ENCODE measurements at places on chromosomes 12 and 14.

DNA sequence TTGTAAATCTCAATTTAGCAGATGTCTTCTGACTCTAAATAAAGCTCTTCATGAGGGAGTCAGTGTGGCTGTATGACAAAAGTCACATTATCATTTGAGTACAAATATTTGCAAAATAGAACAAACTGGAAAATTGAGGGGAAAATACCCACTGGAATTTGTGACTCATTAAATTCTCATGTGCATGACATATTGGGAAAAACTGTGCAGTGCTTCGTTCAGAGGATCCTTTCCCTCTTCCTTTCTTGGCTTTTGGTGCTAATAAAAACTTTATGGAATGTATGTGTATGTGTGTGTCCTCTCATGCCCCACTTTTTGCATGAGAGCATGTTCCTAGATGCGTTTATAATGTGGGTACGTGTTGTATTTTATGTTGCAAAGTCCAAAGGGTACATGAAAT is 267.8 kb downstream of the KTN1 start:
- no peak for DNase-seq

- DNase-seq: no peak
Measured at GRCh38 chr14:101020834-101021370, 117.4 kb upstream of the RTL1 start.

DNA sequence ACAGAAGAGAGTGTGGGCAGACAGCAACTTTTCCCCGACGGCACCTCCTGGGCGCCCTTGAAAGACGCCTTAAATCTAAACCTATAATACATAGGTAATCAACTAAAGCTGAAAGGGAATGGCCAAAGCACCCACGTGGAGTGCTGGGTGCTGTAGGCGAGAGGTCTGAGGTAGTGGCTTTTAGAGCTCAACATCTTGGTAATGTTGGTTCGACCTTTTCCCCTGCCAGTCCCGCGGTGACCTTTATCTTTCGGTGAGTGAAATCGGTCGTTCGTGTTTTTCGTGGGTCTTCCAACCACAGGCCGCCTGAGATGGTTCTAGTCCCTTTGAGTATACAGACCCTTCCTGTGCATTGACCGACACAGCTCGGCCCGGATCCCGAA is 9.1 kb downstream of the OR6S1 start:
- DNase-seq: peak; percentile 11

DNA sequence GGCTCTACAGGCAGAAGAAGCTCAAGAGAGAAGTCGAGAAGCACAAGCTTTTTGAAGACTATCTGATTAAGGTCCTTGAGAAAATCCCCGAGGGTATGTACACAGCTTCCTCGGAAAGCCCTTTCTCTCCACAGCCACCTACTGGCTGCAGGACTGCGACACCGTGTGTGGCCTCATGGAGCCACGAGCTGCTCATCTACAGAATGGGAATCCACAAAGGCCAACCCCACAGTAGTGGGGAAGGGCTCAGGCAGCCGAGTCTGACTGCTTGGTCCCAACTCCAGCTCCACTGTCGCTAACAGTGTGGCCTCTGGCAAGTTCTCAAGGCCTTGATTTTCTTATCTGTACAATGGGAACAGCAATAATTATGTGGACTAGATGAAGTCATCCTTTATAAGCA is 2.5 kb downstream of the CCDC197 start:
- DNase-seq: no peak

- peak; percentile 47 for DNase-seq
Measured at GRCh38 chr14:95664066-95664465, 22.2 kb upstream of the TCL1B start.

- DNase-seq: no peak
Measured at GRCh38 chr12:30100741-30101140, 317.0 kb upstream of the TMTC1 start.

GRCh38 chr14:33375196-33375595 is 436.5 kb downstream of the NPAS3 start:
- DNase-seq: no peak

- no peak for DNase-seq
Measured at GRCh38 chr12:120077260-120077659, 39.3 kb downstream of the RAB35 start.

- DNase-seq: no peak
Measured at GRCh38 chr14:64680013-64680713, 24.1 kb upstream of the PLEKHG3 start.

GRCh38 chr14:69573831-69574262 is 824 bp downstream of the CCDC177 start:
- DNase-seq: no peak

- DNase-seq: peak; percentile 85
Measured at GRCh38 chr12:49019443-49020324, 1.1 kb upstream of the PRKAG1 start.

DNA sequence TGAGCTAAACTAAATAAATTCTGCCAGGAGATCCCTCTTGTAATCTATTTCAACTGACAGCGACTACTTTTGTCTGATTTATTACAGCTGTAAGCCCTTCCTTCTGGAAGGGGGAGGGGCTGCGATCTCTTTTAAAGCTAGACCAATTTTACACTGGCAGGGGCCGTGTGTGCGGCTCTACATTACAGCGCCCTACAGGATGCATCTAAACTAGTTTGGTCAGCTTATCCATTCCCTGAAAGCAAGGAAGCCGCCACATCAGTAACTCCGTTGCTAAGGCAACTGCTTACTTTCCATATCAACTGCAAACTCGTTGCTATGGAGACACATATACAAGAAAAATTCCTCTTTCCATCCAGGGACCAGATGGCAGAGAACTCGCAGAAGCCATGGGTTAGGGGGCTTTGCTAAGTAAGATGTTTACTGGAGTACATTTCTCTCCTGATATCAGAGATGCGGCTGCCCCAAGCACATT is 17.4 kb downstream of the FOXN3 start:
- no peak for DNase-seq

GRCh38 chr12:45762185-45763110 is 32.9 kb downstream of the ARID2 start:
- DNase-seq: peak; percentile 13

DNA sequence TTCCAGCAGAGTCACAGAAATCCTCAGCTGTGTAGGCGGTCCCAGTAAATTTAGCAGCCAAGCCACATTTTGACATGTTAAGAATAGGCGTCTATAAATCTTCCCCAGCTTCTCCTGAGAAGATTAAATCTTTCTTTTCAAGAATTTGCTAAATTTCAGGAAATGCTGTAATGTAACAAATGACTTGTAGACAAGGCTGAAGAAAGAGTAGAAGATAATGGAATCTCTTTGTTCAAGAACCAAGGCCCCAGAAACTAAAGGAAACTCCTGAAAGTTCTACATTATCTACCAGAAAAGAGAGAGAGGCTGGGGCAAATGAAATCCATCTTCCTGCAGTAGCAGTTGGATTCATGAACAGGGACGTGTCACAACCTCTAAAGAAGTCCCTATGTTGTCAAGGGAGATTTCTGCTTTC is 760.3 kb downstream of the NOVA1 start:
- no peak for DNase-seq

DNA sequence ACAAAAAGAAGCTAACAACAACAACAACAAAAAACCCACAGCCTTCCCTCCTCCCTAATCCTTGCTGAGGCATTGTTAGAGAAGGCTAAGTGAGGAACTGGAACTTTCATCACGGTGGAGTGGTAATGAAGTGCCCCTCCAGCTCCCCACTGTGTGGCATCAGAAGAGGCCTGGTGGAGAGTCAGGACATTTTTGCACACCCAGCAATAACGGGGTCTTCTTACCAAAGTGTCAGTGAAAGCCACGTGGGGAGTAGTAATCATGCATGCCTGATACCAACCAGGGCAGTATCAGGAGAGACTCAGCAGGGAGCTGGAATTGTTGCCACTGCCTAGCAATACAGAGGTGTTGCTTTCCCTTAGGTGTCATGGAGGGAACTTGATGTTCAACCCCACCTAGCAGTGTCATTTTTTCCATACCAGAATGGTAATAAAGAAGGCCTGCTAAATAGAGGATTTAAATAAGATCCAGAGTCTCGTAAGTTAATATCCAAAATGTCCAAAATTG is 299.7 kb upstream of the RGS6 start:
- no peak for DNase-seq

DNA sequence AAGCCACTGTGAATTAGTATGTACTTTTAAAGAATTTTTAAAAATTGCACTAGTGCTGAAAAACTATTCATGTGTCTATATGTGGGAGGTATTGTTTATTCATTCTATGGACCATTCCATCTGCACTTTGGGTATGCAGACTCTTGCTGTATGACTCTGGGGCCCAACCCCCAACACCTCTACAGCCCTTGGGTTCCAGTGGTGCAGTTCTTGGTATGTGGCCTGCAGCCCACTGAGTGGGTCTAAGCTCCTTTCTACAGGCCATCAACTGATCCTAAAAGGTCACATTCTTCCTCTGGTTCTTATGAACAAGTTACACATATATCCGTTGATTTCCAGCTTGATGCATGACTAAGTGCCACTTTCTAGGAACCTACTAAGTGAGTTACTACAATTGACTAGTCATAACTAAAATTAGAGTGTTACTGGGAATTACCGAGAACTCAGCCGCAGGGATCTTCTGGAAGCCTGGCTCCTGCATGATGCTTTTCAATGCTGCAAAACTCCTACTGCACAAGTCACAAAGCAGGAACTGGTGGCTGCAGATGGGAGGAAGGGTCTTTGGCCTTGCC is 62.4 kb upstream of the MED13L start:
- DNase-seq: no peak

DNA sequence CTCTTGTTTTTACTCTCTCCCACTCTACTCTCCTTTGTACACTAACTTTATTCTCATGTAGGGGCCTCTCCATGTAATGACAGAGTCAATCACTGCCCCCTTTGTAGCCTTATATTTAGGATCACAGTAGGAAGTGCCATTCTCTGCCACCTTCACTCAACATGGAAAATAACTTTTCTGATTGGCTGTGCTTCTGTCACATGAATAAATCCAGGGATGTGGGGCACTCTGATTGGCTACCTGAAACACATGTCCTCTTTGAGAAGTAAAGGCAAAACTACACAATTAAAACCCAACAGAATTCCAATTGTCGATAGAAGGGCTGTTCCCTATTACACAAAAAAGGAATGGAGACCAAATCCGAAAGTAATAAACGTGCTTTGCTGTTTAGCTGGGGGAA is at the start of gene RNASE9:
RNASE9 (minus strand) TSS at position 87 of the 400 bp plus-strand sequence.
- DNase-seq: no peak

- DNase-seq: no peak
Measured at GRCh38 chr12:67501362-67501761, 147.2 kb upstream of the DYRK2 start.

DNA sequence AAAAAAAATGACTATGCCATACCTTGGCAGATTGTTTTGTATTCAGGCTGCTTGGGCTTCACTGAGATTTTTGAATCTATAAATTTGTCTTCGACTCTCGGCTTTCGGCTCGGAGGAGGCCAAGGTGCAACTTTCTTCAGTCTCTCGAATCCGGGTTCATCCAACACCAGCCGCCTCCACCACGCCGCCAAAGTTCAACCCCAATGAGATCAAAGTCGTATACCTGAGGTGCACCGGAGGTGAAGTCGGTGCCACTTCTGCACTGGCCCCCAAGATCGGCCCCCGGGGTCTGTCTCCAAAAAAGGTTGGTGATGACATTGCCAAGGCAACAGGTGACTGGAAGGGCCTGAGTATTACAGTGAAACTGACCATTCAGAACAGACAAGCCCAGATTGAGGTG is 12.4 kb upstream of the SPPL3 start:
- no peak for DNase-seq

GRCh38 chr12:48164451-48164850 is 7.1 kb upstream of the ASB8 start:
- no peak for DNase-seq

GRCh38 chr12:11886339-11886738 is 184.4 kb upstream of the BCL2L14 start:
- no peak for DNase-seq

GRCh38 chr14:69010648-69011047 is 31.5 kb upstream of the ACTN1 start:
- DNase-seq: no peak

- no peak for DNase-seq
Measured at GRCh38 chr14:59532419-59532818, 44.2 kb downstream of the CCDC175 start.
